ENCODE measurements at places on chromosomes 11 and 22.

GRCh38 chr11:69436041-69436982, 45.2 kb upstream of the LINC01488 start:
- no peak for DNase-seq

GRCh38 chr22:26199665-26200064, 30.4 kb downstream of the SEZ6L start:
- no peak for DNase-seq

DNA sequence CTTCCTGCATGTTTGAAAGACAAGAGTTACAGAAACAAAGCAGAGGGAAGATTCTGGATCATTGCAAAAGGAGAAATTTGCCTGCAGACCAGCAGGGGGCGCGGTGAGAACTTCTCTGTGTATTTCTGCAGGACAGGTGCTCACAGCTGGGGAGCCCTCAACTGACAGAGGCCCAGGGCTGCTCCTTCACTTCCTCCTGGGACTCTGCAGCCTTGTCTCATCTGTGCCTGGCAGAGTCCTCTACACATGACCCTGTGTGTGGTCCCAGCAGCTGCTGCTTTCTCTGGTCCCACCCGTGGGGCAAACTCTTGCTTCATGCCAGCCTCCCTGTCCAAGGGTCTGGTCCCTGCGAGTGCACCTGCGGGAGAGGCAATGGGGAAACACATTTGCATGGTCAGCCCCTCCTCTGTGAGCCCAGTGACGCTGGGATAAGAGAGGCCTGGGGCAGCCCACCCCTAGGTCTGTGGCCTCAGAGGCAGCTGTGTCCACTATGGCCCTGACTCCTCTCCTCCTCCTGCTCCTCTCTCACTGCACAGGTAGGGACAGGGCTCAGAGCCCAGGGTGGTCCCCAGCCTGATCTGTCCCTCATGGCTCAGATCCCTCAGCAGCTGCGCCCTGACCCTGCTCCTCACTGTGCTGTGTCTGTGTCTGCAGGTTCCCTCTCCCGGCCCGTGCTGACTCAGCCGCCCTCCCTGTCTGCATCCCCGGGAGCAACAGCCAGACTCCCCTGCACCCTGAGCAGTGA, 43.2 kb upstream of the VPREB1 start:
- no peak for DNase-seq

DNA sequence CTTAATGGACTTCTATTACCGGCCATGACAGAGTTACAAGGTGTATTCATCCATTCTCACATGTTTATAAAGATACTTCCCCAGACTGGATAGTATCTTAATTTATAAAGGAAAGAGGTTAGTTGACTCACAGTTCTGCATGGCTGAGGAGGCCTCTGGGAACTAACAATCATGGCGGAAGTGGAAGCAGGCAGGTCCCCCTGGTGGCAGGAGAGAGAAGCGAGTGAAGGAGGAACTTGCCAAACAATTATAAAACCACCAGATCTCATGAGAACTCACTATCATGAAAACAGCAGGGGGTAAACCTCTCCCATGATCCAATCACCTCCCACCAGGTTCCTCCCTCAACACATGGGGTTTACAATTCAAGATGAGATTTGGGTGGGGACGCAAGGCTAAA, 170.0 kb upstream of the PDGFD start:
- no peak for DNase-seq

GRCh38 chr22:22870577-22871404, 16.8 kb upstream of the IGLL5 start:
- DNase-seq, result no peak

DNA sequence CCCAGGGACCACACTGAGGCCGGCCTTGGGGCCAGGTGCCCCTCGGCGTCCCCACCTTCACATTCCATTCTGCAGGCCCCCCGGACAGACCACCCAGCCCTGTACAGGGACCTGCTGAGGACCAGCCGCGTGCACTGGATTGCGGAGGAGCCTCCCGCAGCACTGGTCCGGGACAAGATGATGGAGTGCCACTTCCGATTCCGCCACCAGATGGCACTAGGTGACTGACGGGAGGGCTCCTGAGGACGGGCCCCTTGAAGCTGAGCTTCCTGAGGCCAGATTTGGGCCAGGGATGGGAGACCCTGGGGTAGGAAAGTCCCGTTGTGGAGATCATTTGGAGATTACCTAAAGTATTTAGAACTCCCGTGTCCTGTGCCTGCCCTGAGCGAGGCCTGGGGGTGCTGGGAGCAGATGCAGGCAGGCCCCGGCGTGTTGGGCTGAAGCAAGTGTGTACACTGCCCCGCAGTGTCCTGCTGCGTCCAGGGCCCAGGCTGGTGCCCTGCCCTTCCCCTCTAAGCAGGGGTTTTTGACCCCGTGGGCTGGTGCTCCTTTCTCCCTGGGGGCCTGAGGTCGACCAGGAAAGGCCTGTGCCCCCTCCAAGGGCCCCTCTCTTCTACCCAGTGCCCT, 20.0 kb downstream of the TRMU start:
- no peak for DNase-seq

- no peak for DNase-seq
Measured at GRCh38 chr11:46122945-46123715, 1.9 kb upstream of the PHF21A start.

GRCh38 chr22:32693102-32693501, 108.4 kb upstream of the TIMP3 start:
- no peak for DNase-seq

DNA sequence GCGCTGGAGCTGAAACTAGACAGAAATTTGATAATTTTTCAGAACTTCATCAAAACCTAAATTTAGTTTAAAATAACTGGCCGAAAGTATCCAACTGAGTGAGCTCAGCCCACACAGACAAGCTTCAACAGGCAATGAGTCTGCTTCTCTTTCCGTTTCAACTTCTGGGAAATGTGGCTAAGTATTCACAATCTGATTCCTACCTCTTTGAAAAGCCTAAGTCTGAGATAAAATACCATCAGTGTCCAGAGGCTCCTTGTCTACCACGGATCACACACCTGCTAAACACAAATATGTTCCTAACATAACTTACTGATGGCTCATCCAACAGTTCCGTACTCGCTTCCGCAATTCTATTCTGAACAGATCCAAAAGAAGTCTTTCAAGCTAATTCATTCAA, 8.5 kb downstream of the SIK3 start:
- DNase-seq, result no peak

GRCh38 chr11:8206251-8207079, 37.6 kb upstream of the RIC3 start:
- no peak for DNase-seq
